ENCODE measurements at places on chromosomes 12 and 14.

- DNase-seq = no peak
These were observed 559.8 kb downstream of the RPL10L start for GRCh38 chr14:46091819-46092218.

DNA sequence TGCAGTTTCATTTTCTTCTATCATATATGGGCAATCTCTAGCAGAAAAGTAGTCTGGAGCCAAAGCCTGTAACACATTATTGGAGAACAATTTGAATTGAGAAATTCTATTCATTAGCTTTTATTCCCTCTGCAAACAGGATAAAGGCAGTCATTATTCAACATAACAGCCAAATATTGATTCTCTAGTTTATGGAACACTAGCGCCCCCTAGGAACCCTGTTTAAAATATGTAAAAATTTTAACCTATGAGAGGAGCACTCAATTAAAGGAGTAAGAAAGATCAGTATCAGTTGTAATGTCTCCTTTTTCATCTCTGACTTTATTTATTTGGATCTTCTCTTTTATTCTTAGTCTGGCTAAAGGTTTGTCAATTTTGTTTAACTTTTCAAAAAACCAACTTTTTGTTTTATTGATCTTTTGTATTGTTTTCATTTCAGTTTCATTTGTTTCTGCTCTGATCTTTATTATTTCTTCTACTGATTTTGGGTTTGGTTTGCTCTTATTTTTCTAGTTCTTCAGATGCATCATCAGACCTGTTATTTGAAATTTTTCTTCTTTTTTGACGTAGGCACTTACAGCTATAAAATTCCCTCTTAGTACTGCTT lies 4.8 kb upstream of the LMNTD1 start:
- DNase-seq = peak; percentile 54

DNA sequence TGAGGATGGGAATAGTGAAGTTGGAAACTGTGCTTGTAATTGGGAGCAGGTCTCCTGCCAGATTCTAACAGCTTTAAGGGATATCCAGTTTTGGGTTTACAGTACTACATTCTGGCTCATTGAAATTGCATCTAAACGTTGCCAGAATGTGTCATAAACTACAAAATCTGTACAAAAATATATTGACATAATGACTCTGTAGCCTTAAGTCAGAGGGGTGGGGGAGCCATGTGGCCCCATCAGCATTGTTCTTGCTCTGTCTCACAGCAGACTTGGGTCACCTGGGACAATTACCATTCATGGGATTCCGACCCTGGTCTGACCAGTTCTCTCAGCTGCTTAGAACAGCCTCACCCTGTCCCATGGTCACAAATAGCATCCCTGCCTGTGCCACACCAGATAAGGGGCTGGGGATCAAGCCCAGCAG lies 43.3 kb upstream of the MED13L start:
- DNase-seq = peak; percentile 64

- peak; percentile 80 for DNase-seq
These were observed 16.6 kb downstream of the FBRSL1 start for GRCh38 chr12:132506328-132507160.

GRCh38 chr12:22447223-22447622 lies 97.1 kb downstream of the C2CD5 start:
- DNase-seq = peak; percentile 8

DNA sequence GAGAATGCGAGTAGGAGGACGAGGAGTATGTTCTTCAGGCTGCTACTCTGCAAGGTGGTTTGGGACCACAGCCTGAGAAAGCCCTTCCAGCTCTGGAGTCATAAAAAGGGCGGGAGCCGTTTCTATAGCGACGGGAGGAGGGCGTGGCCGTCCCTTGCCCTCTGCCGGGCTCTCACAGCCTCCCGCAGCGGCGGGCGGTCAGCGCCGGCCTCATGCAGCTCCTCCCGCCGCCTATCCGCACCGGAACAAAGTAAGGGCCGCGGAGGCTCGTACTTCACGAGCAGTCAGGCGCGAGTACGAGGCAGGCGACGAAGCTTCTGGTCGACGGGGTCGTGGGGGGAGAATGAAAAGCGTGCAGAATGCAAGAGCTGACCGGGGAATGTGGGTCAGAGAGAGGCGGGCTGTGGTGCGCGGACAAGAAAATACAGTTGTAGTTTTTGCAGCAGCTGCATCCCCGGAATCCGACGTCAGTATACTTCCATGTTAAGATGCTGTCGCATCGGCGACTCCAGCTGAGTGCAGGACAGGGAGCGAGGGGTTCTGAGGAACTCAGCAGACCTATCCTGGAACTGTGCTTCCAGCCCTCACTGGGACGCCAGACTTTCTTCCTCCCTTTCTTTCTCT lies at the start of gene DYRK4:
TSS of gene DYRK4 (plus strand) at position 175 of the 624 bp plus-strand sequence. CDS start at position 213, 38 bp downstream.
- peak; percentile 64 for DNase-seq

DNA sequence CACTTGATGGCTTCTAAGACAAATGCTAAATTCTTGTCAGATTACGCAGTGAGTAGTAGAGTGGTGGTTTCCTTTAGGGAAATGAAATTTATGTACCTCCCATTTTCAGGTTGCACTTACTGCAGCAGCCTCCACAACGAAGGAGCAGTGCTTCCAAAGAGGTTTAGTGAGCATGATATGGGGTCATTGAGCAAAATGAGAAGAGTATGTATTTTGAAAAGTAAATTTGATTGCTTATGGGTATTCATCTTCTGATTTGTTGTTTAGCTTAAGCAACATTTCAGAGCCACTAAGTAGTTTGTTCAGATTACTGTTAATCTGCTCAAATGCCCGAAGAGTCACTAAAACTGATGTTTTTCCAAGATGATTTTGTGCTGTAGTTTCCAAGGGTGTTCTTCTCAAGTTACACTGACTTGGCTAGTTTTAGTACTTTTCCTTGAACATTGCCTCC lies 493.6 kb downstream of the PCNX1 start:
- DNase-seq = peak; percentile 41

DNA sequence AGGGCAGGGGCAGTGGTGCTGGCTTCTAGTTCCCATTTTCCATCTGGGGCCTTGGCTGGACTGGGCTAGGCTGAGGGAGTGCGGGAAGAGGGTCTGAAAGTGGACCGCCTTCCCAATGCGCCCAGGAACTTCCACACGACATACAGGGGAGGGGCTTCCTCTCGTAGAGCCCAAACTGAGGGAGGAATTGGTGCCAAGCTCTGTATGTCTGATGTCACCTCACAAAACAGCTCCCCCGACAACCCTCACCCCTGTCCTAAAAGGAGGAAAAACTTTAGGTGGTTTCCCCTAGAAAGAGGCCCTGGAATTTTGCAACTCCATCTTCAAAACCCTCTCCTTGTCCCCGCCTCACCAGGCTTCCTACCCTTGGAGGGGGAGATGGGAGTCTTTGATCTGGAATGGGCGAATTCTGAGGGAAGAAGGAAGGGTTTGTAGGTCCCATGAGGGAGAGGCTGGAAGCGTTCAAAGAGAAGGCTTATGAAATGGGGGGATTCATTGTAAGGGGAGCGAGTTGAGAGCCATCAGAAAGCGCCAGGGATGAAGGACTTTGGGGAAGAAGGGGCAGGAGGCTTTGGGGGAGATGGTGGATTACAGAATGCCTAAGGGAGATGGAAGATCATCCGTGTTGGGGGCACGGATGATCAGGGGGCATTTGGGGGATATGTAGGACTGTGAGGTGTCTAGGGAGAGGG lies 844 bp downstream of the GLTP start:
- peak; percentile 25 for DNase-seq

- no peak for DNase-seq
These were observed 46.9 kb downstream of the DUSP6 start for GRCh38 chr12:89305373-89305772.

- DNase-seq = peak; percentile 82
These were observed 38.9 kb downstream of the DMAC2L start for GRCh38 chr14:50350975-50351374.

GRCh38 chr14:51295646-51296263 lies 55.7 kb downstream of the TMX1 start:
- no peak for DNase-seq

DNA sequence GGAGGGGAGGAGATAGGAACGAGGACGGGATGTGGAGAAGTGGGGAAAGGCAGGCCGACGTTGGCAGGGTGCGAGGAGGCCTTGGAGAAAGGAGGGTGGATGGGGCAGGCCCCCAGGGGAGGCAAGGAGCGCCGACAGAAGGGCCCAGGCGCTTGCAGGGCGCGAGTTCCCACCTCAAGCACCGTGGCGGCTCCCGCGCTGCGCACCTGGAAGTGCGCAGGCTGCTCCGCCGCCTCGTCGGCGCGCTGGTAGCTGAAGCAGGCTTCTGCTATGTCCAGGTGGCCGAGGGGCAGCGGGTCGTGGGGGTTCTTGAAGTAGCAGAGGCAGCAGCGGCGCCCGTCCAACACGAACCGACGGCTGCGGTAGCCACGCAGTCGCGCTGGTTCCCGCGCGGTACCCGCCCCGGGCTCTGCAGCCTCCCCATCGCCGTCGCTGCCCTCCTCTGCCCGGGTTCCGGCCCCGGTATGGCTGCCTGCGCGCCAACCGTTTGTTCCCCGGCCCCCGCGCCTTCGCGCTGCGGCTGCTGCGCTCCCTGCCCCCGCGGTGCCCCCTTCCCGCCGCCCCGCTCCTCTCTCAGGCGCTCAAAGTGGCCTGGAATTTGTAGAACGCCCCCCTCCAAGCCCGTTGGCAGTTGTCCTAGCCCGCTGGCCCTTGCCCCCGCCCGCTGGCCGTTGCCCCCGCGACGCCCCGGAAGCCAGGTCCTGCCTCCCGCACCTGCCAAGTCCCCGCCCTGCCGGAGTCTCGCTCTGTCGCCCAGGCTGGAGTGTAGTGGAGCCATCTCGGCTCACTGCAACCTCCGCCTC lies 1.1 kb upstream of the ACTR6 start:
- DNase-seq = peak; percentile 22

- DNase-seq = peak; percentile 45
These were observed 29.7 kb upstream of the CEBPE start for GRCh38 chr14:23148591-23149249.

- no peak for DNase-seq
These were observed 18.8 kb downstream of the CLMN start for GRCh38 chr14:95300697-95301526.

GRCh38 chr14:82911930-82912329 lies 1378.3 kb upstream of the SEL1L start:
- DNase-seq = no peak

DNA sequence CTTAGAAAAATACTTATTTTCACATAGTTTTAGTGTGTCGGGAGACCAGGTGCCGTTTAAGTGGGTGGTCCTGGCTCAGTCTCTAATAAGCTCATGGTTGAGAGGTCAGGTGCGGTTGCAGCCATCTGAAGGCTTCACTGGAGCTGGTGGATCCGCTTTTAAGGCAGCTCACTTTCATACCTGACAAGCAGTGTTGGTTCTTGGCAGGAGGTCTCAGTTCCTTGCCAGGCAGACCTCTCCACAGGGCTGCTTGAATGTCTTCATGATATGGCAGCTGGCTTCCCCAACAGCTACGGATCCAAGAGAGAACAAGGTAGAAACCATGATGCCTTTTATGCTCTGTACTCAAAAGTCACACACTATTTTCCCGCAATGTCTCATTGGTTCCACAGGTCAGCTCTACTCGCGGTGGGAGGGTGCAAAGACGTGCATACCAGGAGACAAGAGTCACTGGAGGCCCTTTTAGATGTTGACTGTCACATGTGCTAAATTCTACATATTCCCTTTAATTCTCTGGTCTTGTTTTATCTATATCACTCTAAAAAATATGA lies 8.0 kb upstream of the ZDHHC17 start:
- peak; percentile 21 for DNase-seq

- DNase-seq = peak; percentile 77
These were observed 12.1 kb downstream of the CSRP2 start for GRCh38 chr12:76866726-76867125.

DNA sequence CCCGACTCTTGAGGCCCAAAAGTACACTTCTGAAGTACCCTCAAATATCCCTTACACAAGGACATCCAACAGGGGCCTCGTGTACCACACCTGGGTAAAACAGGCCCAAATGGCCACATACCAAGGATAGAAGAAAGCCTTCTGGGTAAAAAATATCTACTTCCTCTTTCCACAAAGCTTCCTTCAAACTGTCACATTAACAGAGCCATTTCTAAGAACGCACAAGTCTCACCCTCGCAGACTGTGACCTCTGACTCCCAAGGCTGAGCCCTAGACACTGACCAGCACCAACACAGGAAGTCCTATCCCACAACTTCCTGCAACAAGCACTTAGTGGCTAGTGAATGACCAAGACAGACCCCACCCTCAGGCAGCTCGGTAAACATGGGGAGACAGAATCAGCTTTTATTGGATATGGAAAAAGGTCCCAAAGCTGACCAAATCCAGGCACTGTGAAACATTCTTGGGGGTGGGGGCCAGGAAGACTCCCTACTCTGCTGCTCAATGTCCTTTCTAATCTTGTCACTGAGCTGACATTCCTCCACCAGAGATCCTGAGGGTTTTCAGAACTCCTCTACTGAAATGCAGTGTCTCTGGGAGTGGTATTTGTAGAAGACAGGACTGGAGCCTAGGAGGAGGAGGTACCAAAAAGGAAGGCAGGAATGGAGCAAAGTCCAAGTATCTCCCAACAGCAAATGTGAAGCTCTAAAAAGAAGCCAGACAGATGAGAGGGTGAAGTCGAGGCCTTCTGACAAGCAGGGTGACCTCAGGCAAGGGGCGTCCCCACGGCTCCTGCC lies 15.9 kb downstream of the KCTD10 start:
- DNase-seq = peak; percentile 26

DNA sequence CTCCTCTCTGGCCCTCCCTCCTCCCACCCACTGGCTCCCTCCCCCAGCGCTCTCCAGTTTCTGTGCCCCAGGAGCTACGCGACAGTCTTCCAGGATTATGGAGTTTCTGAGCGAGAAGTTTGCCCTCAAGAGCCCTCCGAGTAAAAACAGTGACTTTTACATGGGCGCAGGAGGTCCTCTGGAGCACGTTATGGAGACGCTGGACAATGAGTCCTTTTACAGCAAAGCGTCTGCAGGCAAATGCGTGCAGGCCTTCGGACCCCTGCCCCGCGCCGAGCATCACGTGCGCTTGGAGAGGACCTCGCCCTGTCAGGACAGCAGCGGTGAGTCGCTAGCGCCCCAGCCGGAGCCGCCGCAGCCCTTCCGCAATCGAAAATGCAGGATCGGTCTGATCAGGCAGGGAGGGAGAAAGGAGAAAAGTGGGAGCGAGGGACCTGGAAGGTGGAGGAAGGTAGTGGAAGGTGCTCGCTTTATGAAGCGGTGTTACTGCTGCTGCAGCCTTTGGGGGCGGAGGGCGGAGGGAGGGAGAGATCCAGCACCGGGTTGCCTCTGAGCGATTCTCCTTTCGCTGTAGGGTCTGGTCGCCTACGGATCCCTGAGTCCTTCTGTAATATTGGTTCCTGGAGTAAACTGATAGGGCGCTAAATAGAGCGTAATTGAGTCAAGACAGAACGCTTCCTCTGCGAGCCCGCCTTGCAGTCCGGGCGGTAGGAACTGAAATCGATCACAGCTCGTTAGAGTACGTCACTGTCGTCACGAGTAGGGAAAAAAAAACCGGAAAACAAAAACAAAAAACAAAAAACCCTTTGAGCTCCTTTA lies at the start of gene ALX1:
TSS of gene ALX1 (plus strand) at position 56 of the 819 bp plus-strand sequence. CDS start at position 98, 42 bp downstream.
- DNase-seq = peak; percentile 55
